ENCODE measurements at places on chromosomes 5 and 9.

DNA sequence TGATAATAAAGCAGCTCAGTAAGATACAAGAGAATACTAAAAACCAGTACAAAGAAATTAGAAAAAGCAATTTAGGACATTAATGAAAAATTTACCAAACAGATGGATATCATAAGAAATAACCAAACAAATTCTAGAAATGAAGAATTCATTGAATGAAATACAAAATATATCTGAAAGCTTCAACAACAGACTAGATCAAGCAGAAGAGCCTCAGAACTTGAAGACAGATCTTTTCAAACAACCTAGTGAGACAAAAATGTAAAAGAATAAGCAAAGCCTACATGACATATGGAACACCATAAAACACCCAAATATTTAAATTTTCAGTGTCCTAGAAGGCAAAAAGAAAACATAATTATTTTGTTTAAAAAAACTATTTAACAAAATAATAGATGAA is 66.9 kb downstream of the SKIC3 start:
- peak; percentile 7 for DNase-seq

DNA sequence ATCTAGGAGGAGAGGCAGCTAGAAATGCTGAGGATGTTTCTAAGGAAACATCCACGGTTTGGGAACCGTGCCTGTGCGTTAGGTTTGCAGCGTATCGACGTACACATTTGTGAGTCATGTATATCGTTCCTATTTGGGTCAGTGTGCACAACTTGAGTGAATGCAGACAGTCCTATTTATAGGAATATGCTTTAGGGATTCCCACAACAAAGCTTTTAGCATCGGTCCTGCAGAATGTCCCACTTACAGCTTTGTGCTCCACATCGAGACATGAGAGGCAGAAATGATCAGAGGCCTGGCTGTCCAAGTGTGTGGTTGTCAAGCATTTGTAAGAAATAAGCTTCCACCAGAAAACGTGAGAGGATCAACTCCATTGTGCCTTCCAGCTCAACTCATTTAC is 1282.7 kb upstream of the WWC1 start:
- DNase-seq, result no peak

DNA sequence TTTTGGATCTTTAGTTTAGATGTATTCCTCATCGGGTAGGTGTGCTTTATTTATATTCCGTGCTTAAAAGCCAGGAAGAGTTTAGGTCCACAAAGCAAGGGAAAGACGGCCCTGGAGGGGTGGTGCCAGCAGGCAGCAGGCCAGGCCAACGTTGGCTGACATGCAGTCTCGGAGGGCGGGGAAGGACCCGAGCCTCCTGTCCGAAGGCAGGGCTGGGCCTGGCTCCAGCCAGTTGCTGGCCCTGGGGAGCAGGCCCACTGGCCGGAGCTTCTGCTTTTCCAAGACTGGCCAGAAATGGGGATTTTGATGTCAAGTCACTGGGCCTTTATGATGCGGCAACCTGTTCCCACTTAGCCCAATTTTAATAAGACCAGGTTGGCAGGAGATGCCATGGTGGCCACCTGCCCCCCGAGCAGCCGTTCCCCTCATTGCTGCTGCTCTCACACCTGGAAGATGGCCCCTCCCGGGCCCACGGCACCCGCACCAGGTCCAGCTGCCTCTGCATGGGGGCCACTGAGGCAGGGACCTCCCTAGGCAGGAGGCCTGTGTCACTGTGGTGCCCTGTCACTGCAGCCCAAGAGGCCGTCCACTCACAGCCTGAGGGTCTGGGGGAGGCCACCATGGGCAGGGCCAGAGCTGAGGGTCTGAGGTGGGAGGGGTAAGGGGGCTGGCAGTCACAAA is 23.2 kb downstream of the LPCAT1 start:
- no peak for DNase-seq

DNA sequence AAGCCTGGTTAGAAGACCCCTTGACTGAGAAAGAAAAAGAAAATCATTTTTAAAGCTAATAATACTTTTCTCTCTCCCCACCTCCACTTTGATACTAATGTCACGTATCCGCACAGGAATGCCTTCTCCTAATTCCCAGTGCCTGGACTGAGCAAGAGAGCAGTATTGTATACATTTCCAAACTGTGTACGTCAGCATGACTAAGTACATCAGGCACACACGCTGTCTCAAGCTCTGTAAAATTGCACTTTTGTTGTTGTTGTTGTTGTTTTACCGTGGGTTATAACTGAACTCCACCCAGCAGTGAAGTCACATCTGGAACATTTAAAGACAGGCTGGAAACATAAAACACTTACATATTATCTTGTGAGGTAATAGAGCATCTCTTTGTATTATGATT is 407.6 kb downstream of the DNAH5 start:
- DNase-seq, result no peak

DNA sequence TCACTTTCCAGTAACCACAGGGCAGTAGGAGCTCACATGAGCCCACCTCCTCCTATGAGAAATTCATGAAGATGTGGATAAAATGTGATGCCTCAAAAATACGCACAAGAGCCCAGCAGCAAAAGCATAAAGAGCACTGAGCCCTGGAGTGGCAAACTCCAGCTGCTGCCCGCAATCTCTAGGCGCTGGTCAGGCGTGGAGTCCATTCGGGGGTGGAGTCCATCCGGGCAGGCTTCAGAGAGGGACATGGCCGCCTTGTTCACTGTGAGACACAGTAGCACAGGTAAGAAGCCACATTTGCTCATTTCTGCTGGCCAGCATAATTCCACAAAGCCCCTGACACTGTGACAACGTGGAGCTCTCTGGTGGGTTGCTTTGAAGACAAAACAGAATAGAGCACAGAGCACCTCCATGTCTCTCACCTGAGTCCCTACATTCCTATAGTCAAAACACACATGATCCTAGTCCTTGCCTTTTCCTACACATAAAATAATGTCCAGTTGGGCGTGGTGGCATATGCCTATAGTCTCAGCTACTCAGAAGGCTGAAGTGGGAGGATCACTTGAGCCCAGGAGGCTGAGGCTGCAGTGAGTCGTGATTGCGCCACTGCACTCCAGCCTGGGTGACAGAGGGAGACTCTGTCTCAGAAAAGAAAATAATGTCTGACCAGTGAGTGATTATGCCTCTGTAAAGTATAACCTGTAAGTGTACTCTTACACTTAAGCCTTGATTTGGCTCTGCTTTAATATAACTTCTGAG is 365.2 kb downstream of the GADD45G start:
- DNase-seq, result no peak

DNA sequence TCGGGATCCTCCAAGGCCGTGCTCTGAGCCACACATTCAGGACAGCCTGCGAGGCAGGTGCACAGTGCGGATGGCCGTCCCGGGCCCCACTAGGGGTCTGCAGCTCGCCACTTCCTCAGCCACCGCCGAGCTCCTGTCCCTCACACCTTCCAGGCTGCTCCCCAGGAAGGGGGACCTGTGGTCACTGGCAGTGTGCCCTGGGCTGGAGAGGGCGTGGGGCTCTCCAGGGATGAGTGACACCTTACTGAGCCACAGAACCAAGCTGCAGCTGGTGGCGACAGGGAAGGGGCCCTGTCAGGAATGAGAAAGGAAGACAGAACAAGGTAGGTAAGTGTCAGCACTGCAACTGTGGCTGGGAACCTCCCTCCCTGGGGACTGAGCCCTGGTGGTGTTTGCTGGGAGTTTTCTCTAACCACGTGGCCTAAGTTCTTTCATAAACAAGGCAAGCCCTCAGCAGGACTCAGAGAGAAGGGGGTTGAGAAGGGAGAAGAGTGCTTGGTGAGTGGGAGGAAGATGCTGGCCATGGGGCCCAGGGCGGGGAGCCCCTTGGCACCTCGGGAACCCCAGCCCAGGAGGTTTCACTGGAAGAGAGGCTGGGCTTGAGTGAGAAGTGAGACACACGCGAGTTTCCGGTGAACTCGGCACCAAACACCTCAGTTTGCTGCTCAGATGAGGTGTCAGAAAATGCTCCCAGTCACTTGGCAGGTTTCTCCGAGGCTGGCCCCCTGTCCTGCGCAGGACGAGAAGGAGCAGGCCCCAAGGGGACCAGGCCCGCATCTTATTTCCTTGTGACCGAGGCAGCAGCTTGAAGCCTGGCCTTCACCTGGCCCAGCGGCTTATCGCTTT is 5.2 kb downstream of the IL13 start:
- peak; percentile 60 for DNase-seq

GRCh38 chr5:111511174-111511830 is 1.0 kb downstream of the STARD4 start:
- DNase-seq, result no peak

DNA sequence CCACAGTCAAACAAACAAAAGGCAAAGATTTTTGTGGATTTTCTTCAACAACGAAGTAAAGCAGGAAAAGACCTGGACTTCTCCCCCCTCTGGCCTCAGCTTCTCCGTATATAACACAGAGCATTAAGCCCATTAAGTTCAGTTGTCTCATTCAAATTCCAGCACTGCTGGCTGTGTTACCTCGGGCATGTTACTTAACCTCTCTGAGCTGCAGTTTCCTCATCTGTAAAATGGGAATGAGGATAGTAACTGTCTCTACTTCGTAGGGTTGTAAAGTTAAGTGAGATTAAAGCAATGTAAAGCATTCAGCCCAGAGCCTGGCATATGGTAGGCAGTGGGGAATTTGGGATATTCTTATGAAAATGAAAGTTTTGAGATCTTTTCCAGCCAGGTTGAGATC is 92.7 kb upstream of the SMIM23 start:
- DNase-seq, result no peak

DNA sequence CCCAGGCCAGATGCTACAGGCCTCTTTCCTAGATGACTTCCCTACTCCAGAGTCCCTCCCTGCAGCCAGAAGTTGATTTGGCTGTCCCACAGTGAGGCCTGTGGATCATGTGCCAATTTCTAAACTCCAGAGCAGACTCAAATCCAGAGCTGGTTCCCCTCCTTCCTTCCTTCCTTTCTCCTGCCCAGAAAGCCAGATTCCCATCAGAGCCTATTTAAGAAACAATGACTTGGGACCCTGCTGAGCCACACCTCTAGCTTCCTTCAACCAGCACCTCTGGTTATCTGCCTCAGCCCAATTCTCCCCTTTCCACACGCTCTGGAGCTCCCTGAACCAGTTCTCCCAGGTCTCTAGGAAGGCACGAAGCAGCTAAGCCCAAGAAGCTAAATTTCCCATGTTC is 7.2 kb downstream of the FAM219A start:
- no peak for DNase-seq

DNA sequence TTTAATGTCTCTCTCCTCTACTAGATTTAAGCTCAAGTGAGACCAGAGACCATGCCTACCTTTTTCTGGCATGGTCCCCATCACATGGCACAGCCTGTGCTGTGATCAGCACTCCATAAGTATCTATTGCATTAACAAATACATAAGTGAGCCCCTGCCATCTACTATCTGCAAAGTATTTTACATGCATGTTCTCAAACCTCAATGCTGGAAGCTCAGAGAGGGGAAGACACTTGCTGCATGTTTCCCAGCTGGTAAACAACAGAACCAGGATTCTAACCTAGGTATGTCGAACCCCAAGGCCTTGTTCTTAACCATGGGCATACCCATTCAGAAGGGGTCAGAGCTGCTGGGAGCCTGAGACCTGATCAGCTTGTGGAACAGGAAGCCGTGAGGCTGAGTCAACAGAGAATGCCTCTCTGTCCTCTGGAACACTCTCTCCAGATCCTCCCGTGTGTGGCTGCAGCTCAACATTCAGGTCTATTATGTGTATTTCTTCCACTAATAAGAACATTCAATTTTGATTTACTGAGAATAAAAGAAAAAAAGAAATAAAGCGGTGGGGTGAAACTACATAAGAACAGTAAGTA is 232.5 kb upstream of the MSX2 start:
- DNase-seq, result no peak

DNA sequence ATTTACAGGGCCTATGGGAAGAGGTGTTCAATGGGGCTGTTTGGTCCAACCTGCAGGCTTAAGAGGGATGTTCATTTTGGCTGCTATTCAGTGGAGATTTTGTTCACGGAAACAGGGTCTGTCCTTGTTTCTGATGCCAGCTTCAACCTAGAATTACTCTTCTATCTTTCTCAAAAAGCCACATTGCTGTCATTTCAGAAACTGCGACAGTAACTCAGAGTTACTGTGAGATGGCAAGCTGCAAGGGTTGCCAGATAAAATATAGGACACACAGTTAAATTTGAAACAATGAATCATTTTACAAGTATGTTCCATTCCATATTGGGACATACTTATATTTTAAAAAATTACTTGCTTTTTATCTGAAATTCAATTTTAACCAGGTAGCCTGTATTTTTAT is 128.0 kb downstream of the NPR3 start:
- DNase-seq, result no peak

DNA sequence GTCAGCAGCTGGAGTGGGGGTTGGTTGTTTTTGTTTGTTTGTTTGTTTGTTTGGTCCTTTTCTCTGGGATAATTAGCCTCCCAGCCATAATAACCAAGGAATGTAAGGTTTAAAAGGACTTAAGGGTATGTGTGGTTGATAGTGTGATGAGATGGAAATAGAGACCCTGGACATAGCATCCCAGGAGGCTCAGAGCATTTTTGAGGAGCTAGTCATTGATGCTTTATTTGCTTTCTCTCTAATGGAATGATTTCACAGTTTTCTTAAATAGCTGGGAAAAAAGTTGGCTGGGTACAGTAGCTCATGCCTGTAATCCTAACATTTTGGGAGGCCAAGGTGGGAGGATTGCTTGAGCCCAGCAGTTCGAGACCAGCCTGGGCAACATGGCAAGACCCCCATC is 45.1 kb downstream of the TTC1 start:
- DNase-seq, result no peak

DNA sequence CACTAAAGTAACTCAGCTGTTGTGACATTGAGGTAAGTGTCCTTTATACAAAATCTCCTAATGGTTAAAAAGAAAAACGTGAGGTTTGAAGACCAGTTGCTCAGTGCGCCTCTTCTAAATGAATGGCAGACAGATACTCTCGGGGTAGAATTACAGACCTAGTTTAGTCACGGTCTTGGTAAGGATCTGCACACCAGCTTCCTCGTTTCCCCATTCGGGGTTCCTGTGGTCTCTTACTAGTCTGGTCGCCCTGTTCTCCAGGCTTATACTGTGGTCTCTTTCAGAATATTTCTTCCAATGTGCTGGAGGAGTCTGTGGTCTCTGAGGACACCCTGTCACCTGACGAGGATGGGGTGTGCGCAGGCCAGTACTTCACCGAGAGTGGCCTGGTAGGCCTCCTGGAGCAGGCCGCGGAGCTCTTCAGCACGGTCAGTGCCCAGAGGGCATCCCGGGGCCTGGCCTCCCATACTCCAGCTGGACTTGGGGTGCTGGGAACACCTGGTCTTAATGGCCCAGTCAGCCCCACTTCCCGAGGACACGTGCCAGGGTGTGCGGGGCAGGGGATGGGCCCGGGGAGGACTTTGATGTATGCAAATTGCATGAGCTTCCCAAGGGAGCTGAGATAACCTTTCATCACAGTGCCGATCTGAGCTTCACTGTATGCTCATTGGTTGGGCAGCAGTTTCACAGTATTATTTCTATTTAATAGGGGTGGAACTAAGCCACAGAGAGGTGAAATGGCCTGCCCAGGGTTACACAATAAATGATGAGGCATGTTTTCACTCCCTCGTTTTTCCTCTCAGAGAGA is 224.5 kb downstream of the DOCK8 start:
- DNase-seq, result no peak

- no peak for DNase-seq
Measured at GRCh38 chr5:44887722-44888121, 79.0 kb downstream of the MRPS30 start.
